Umbilical cord (tissue), 2 donors: ENCODE measurements at places on chromosomes 2 and 18. TPM values are rescaled to one million over a fixed set of nuclear protein-coding genes. Genes with fewer than 3 reads are reported as not detected.
A peak's percentile ranks its signal among the peaks of the same experiment; 100 is the strongest.

DNA sequence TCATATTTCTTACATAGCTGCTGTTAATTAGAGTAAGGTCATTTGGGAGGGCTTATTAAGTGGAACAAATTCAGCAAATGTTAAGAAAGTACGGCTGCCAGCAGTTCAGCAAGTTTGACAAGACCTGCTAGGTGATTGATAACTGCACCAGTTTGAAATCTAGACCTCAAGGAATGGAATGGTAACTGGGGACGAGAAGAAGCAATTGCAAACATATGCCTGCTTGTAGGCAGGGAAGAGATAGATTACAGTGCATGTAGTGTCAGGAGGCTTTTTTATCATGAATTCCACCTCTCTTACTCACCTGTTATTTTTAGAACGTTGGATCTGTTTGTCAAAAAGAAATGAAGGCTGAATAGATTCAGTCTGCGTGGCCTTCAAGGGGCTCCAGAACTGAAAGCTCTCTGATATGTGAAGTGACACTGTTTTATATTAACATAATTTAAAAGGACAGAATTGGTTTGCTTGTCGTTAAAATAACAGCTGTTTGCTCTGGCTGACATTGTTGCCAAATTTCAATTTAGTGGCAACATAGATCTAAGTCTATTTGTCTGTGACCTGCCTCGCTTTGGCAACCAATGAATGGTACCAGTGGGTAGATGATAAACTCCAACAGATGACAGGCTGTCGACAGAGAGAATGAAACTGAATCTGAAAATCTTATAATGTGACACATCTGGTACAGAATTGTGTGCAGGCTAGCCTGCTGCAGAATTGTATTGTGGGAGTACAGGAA, 199.3 kb downstream of the ZNF407 start:
- DNase-seq, result peak; percentile 70

DNA sequence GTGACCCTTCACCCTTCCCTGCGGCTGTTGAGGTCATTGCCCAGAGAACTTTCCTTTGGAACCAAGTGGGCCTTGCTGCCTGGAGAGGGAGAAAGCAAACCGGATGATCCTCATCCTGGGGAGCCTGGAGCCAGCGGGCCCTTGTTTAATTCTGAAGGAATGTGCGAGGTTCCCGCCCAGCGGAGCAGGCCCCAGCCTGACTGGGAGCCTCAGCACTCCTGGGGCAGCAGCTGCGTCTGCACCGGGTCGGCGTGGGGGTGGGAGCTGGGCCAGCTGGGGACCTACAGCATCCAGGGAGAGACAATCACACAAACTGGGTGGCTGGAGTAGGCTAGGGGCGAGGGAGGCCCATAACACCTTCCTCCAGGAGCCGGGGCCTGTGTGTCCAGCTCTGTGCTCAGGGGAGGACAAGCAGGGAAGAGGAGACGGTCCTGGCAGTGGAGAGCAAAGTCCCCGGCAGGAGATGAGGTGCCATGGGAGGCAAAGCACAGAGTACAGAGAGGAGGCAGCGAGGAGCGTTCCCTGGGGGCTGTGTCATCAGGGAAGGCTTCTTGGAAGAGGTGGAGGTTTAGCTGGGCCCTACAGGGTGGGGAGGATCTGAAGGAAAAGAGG, 61.9 kb upstream of the HAAO start:
- peak; percentile 78 for DNase-seq

- DNase-seq, result no peak
Measured at GRCh38 chr18:407626-408224, 92.8 kb downstream of the COLEC12 start.

DNA sequence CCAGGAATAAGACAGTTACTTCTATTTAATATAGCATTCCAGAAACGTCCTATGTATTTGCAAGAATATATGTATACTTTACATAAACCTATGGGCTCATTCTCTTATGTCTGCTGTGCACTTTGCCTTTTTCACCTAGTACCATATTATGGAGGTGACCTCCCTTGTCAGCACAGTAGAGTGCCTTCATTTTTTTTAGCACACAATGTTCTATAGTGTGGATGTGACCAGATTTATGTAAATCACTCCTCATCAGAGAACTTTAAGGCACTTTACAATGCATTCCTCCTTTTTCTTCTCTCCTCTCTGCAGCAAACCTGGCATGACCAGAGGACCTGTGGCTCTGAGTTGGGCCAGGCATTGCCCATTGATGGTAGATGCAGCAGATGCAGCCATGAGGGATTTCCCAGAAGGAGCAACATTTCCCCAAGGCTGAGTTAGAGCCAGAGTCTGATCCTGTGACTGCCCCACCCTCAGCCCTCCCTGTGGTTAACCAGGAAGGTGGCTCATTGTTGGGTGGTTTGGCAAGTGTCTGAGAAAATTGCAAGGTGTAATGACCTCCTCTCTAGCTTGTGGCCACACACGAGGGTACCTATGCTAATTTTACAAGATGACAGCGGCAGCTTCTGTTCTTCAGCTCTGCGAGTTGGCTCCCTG, 76.5 kb upstream of the DLX2 start:
- DNase-seq, result no peak

- DNase-seq, result no peak
Measured at GRCh38 chr2:8046849-8047248, 635.0 kb upstream of the ID2 start.

- peak; percentile 93 for DNase-seq
Measured at GRCh38 chr18:23259701-23260681, 124.7 kb downstream of the CABLES1 start.

DNA sequence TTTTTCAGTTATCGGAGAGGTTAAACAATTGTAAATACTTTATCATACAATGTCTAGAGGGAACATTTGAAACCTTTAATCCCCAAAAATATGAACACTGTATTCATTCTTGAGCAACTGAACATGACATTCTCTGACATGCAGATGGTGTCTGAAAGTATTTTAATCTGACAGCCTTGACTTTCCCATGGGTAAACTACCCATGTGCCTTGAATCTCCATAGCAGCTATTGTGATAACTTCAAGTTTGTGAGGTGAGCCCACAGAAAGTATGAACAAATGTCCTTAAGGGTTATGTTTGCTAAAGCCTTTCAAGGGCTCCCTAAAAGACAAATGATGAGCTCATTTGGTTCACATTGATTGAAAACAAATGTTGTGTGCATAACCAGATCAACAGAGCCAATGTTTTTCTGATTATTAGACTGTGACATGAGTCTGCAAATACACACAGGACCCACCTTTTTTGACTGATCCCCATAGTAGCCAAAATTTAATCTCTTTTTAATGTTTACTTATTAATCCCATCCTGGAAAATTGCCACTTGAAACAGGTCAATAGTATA, 1326.0 kb downstream of the LRP1B start:
- DNase-seq, result no peak

DNA sequence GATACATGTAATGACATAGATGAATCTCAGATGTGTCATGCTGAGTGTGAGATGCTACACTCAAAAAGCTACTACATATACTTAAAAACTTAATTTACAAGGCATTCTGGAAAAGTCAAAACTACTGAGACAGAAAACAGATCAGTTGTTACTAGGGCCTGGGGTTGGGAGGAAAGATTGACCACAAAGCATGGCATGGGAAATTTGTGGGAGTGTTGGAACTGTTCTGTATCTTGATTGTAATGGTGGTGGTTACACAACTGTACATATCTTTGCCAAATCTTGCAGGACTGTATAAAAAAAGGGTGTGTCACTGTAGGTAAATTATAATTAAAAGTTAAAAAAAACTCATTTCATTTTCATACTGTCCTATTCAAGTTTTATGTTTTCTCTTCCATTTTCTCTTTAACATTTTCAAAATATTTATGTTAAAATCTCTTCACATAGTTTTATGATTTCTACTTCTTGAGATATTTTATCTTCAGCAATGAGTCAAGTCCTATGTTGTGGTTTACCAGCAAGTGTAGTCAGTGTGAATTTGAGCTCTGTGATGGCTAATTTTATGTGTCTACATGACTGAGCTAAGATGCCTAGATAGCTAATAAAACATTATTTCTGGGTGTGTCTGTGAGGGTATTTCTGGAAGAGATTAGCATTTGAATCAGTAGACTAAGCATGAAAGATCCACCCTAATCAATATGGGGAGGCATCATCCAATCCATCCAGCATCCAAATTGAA, 58.6 kb upstream of the VRK2 start:
- DNase-seq, result no peak

GRCh38 chr2:170813611-170814532, 2.8 kb upstream of the GAD1 start:
- peak; percentile 77 for DNase-seq

- DNase-seq, result no peak
Measured at GRCh38 chr2:203693242-203693879, 13.1 kb upstream of the CD28 start.

DNA sequence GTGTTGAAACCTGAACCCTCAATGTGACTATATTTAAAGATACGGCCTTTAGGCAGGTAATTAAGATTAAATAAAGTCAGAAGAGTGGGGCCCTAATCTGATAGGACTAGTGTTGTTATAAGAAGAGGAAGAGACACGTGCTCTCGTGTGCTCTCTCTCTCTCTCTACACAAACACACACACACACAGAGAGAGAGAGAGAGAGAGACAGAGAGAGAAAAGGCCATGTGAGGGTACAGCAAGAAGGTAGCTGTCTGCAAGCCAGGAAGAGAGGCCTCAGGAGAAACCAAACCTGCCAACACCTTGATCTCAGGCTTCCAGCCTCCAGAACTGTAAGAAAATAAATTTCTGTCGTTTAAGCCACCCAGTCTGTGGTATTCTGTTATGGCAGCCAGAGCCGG, 106.7 kb downstream of the FTCDNL1 start:
- DNase-seq, result no peak

- no peak for DNase-seq
Measured at GRCh38 chr18:12839526-12840196, 44.4 kb downstream of the PTPN2 start.

Gene SERPINB11
- 16.6 TPM for total RNA-seq

Gene COLEC12
- total RNA-seq, result 93.7 TPM

Gene KCNF1
- total RNA-seq, result 2.6 TPM

Gene ASXL3
- total RNA-seq, result 15.9 TPM

Gene ACOXL
- 6.0 TPM for total RNA-seq

Gene CYP27C1
- total RNA-seq, result 0.72 TPM
